ENCODE measurements at places on chromosomes 13 and 19.

DNA sequence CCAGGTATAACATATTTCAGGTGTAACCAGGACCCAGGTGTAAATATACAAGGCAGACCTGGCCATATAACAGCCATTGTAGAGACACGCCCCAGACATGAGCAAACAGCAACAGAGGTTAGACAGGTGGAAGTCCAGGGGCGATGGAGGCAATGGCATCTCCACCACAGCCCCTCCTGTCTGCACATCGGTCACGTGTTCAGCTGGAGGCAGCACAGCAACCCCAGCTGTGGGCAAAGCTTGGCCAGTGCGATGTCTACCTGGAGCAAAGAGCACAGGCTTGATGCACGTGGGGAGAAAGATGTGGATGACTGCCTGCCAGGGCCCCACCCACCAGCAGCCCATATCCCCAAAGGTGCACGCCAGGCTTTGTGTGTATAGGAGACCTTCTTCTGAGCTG is 4.4 kb downstream of the CYP4F2 start:
- DNase-seq = no peak

- DNase-seq = no peak
These were observed 184.1 kb downstream of the DIAPH3 start for GRCh38 chr13:59979589-59979988.

DNA sequence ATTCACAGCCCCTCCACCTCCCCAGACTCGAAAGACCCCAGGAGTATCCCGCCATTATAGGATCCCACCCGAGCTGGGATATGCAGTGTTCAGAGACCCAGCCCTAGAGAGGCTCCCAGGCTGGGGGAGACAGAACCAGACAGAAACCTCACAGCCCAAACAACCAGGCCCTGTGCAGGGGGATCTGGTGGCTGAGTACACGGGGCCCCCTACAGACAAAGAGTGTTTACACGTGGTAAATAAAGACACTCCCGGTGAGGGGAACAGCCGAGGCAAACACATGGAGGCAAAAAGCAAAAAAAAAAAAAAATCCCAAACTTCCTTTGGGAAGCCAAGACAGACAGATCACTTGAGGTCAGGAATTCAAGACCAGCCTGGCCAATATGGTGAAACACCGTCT is 25.1 kb downstream of the TINCR start:
- no peak for DNase-seq

GRCh38 chr13:99871249-99871898 is 100.2 kb downstream of the ZIC5 start:
- no peak for DNase-seq

DNA sequence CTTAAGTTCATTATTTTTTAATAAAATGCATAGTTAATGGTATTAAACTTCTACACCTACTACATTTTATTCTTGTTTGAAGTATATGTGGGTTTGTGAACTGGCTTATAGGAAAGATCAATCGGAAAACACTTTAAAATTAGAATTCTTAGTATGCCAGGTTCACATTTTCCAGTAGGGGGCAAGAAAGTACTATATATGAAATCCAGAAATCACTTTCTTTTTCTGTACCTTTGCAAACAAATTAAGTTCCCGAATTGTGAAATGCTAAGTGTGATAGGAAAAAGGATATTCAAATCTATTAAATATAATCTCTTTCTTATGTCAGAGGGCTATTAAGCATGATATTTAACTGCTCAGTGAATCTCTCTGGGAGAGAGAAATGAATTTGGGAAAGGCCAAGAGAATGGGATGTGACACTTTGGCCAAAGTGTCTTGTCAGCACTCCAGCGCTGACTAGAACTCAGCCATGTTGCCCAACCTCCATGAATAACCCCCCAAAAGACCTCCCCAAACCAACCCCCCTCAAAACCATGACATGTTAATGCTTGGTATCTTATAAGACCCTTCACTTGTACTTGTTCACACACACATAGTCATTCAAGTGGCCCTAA is 122.6 kb upstream of the SLC10A2 start:
- DNase-seq = no peak

DNA sequence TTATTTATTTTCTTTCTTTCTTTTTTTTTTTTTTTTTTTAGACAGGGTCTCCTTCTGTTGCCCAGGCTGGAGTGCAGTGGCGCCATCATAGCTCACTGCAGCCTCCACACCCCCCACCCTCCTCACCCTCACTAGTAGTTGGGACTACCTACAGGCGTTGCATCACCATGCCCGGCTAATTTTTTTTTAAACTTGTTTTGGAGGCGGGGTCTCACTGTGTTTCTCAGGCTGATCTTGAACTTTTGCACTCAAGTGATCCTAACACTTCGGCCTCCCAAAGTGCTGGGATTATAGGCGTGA is 33.6 kb downstream of the GJA3 start:
- DNase-seq = no peak

- DNase-seq = no peak
These were observed 15.3 kb downstream of the METTL21C start for GRCh38 chr13:102679449-102680132.

- no peak for DNase-seq
These were observed 2895.5 kb upstream of the PCDH20 start for GRCh38 chr13:64311112-64311511.

DNA sequence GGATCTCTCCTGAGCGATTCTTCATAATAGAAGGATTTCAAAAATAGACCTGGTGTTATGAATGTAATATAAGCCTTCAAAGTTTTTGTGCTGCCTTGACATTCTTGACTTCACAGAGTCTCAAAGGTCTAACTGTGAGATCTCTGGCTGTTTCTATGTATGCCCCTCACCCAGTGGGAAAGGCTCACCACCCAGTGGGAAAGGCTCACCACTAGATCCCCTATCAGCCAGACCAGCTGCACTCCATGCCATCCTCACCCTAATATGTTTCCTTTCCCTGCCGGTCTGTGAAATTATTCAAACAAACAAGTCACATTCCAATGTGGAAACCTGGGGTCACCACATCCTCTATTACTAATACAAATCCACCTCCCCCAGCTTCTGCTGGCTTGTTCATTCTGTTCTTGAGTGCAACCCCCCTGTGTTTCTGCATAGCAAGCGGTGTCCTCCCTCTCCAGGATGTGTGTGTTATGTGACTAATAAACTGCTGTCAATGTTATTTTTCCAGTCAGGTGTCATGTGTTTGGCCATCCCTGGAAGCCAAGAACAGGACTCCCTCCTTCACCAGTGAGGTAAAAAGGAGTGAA is 13.8 kb upstream of the SLITRK1 start:
- no peak for DNase-seq

- DNase-seq = peak; percentile 13
These were observed 25.4 kb downstream of the COMMD6 start for GRCh38 chr13:75512253-75512652.

- DNase-seq = no peak
These were observed 240.0 kb upstream of the SGCG start for GRCh38 chr13:22940736-22941135.

DNA sequence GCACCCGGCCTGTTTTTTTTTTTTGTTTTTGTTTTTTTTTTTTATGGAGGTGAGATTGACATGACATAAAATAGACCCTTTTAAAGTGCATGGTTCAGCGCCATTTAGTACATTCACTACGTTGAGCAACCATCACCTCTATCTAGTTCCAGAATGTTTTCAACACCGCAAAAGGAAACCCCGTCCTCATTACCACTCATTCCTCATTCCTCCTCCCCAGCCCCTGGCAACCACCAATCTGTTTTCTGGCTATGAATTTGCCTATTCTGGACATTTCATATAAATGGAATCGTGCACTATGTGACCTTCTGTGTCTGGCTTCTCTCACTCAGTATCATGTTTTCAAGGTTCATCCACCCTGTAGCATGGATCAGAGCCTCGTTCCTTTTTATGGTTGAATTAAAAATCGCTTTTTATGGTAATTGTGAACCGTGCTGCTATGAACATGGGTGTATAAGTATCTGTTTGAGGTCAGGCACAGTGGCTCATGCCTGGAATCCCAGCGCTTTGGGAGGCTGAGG is 9.9 kb upstream of the ADGRE5 start:
- DNase-seq = no peak

DNA sequence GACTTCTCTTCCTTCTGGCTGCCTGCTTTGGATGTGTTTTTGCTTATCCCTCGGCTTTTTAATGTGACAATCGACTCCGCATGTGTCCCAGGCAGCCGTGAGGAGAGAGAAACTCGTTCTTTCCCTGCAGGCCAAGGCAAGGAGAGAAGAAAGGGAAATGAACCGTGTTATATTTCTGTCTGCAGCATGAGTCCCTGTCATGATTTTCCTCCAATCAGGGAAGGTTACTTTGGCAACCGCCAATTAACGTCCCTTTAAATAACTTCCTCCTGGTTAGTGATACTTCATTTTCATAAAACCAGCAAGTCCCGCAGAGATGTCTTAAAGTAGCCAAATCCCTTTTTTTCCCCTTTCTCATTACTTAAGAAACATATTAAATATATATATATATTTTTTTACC is 42.6 kb downstream of the RFC3 start:
- no peak for DNase-seq

DNA sequence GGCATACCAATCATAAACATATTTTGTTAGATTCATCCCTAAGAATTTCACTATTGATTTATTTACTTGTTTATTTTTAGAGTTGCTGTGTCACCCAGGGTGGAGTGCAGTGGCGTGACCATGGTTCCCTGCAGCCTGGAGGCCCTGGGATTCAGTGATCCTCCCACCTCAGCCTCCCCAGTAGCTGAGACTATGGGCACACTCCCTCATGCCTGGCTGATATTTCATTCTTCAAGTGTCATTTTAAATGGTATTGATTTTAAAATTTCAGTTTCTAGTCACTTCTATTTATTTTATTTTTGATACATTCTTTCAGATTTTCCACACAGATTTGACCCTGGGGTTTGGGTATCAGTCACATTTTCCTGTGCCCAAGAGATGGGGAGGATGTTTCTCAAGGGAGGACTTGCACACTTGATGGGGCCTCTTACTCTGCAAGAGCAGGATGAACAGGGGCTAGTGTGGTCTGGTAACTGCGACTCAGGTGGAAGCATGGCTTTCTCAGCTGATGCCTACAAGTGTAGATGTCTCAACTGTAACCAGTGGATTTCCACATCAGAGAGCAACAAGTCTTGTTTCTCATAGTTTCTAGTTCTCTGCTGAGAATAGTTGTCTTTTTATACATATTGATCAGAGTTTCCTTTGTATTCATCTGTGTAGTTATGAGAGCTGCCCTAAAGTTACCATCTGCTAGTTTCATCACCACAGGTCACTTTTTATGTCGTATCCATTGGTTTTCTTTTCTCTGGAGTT is 40.2 kb downstream of the CCNE1 start:
- DNase-seq = no peak

DNA sequence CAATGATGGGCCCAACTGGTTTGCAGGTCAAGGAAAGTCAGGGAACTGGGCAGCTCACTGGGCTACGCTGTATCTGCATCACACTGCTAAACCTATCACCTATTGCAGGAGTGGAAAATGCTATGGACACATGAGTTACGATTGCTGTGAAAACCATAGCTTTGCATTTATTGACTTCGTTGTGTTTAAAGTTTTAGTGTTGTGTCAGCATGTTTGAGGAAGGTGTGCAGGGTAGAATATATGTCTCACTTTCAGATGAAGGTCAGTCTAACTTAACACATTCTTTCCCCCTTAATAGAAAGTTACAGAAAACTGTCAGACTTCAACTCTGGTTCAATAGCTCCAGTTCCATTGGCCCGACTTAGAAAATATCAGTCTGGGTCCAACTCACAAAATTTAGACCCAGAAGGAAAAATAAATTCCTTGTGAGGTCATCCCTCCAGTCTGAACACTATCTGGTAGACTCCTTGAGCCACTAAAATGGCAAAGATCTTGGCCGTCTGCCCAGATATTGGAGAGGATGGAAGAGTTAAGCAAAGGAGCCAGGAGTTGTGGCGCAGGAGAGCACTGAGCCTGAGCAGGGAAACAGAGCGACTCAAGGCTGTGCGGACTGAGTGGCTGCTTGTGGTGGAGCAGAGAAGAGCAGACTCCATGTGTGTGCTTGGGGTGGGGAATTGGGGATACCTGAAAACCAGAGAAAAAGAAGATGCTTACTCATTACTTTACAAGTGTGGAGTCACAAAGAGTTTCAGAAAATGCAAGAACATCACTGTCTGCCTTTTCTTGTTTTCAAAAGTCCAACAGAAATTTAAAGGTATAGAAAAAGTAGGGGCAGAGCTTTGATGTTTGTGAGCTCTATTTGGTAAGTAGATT is 518.5 kb downstream of the FGF9 start:
- no peak for DNase-seq

DNA sequence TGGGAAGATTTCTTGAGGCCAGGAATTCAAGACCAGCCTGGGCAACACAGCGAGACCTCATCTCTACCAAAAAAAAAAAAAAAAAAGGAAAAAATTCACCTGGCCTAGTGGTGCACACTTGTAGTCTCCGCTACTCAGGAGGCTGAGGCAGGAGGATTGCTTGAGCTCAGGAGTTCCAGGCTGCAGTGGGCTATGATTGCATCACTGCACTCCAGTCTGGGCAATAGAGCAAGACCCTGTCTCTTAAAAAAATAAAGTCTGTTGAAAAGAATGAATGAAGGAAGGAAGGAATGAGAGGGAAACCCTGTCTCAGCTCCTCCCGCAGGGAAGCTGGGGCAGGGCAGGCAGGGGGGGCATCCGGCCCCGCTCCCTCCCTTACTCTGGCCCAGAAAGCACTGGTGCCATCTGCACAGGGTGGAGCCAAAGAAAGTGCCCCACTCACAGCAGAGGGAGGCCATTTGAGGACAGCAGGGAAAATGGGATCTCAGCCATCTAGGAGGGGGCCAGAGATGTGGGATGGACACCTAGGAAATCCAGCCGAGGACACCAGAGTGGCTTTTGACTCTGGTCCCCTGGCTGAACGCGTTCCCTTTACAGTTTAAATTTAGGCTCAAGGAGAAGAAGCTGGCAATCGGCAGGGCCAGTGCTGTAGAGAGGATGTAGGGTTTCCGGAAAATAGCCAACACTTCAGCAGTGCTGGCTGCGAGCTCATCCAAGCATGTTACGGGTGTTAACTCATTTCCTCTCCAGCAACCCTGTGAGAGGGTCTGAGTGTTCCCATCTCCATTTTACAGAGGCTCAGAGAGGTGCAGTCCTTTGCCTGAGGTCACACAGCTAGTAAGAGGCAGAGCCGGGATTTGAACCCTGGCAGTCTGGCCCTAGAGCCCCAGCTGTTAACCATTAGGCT is 3.6 kb upstream of the HPN start:
- peak; percentile 58 for DNase-seq

GRCh38 chr19:12769689-12770088 is 5.7 kb downstream of the HOOK2 start:
- DNase-seq = no peak

GRCh38 chr13:26949701-26950502 is 189.3 kb upstream of the GPR12 start:
- DNase-seq = no peak

GRCh38 chr19:14002571-14003250 is 3.4 kb downstream of the RFX1 start:
- no peak for DNase-seq

DNA sequence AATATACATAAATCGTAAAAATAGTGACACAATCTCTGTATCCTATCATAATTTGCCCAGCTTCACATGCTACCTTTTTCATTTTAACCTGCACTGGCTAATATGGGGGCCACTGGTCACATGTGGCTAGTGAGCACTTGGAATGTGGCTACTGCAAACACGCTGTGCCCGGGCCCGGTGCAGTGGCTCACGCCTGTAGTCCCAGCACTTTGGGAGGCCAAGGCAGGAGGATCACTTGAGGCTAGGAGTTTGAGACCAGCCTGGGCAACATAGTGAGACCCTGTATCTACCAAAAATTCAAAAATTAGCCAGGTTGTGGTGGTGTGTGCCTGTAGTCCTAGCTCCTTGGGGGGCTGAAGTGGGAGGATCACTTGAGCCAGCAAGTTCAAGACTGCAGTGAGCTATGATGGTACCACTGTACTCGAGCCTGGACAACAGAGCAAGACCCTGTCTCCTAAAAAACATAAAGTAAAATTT is 1.5 kb upstream of the N4BP2L1 start:
- DNase-seq = no peak

- DNase-seq = no peak
These were observed 16.9 kb upstream of the C1QTNF9 start for GRCh38 chr13:24292481-24292880.

Measured in AG20443 (cell line).